ENCODE measurements at places on chromosomes 7 and 10. TPM values are rescaled to one million over a fixed set of nuclear protein-coding genes. Genes with fewer than 3 reads are reported as not detected.
A peak's percentile ranks its signal among the peaks of the same experiment; 100 is the strongest.

- DNase-seq = no peak
These were observed 87.6 kb upstream of the ATP6V0A4 start for GRCh38 chr7:138885383-138886147.

GRCh38 chr10:112210666-112211065, 27.1 kb upstream of the GPAM start:
- no peak for DNase-seq

DNA sequence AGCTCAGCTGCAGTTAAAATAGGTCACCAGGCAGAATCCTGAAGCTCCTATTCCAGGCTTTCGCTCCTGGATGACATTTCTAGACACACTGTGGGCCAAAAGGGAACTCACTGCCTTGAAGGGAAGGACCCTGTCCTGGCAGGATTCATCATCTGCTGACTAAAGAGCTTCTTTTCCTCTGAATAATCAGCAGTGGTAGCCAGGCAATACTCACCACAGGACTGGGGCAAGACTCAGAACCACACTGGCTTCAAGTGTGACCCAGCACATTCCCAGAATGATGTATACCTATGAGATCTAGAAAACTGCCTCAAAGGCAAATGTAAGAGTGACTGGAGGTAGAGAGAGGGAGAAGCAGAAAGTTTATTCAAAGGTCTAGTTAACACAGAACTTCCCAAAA, 29.5 kb upstream of the EBF3 start:
- no peak for DNase-seq

Gene MBLAC1
- total RNA-seq = 1.5 TPM

GRCh38 chr10:113158183-113158582, 208.1 kb downstream of the TCF7L2 start:
- no peak for DNase-seq

DNA sequence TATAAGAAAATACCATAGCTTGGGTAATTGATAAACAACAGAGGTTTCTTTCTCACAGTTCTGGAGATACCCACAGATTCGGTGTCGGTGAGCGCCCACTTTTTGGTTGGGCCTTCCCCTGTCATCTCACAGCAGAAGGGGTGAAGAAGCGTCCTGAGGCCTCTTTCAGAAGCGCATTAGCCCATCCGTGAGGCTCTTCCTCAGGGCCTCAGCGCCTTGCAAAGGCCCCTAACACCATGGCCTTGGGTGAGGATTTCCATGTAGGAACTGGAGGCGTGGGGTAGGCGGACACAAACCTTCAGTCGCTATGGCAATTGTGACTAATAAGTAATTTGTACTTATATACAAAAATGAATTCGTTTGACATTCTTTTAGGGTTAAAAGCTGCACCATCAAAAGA, 316.0 kb downstream of the PTPRN2 start:
- peak; percentile 57 for DNase-seq

DNA sequence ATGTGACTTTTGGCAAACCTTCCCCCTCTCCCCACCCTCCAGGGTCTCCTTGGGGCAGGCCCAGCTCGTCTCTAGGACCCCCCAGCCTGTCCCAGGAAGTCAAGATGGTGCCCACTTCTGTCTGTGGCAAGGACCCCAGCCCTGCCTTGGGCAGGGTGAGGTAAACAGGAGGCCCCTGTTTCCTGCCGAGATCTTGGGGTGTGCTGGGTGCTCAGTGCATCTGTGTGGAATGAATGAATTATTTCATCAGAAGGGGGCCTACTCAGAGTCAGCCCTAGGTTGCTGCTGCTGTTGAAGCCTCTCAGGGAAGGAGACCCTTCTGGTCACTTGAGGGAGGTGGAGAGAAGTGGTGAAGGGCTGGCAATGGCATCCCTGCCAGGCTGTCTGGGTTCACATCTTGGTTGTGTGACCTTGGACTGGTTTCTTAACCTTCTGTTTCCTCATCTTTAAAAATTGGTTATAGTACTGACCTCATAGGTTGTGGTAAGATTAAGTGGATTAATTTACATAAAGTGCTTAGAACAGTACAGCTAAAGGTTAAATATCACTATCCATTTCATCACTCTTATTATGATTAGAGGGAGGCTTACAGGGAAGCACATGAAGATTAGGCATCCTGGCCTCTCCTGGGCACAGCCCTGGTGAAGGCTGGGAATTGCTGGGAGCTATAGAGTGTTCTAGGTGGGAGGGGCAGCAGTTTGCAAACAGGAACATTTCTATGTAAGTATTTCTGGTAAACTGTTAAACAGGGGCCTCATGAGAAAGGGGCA, 67.7 kb downstream of the ZMIZ1 start:
- DNase-seq = no peak

Gene ABCB1
- total RNA-seq = 5.0 TPM

Gene PRLHR
- not detected for total RNA-seq

DNA sequence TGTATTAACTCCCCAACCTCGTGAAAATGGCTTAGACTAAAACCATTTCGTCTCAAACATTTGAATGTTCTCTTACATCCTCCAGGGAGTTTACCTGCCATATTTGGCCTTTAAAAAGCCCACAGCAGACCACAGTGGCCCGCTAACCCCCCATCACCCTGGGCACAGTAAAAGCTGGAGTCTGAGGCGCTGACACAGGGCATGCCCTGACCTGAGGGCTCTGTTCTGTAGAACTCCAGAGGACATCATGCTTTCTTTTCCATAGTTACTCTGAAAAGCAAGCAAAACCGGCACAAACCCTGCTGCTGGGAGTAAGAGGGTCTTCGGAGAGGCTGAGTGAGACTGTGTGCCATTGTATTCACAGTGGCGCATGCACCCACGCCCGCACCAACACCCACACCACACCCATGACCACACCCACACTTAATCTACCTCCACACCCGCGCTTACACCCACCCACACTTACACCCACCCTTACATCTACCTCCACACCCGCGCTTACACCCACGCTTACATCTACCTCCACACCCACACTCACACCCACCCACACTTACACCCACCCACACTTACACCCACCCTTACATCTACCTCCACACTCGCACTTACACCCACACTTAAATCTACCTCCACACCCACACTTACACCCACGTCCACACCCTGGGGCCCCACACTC, 32.1 kb downstream of the LRRC27 start:
- DNase-seq = peak; percentile 24

Gene CDCA7L
- 12.6 TPM for total RNA-seq

- no peak for DNase-seq
These were observed 99.2 kb downstream of the HECW1 start for GRCh38 chr7:43211693-43212092.

DNA sequence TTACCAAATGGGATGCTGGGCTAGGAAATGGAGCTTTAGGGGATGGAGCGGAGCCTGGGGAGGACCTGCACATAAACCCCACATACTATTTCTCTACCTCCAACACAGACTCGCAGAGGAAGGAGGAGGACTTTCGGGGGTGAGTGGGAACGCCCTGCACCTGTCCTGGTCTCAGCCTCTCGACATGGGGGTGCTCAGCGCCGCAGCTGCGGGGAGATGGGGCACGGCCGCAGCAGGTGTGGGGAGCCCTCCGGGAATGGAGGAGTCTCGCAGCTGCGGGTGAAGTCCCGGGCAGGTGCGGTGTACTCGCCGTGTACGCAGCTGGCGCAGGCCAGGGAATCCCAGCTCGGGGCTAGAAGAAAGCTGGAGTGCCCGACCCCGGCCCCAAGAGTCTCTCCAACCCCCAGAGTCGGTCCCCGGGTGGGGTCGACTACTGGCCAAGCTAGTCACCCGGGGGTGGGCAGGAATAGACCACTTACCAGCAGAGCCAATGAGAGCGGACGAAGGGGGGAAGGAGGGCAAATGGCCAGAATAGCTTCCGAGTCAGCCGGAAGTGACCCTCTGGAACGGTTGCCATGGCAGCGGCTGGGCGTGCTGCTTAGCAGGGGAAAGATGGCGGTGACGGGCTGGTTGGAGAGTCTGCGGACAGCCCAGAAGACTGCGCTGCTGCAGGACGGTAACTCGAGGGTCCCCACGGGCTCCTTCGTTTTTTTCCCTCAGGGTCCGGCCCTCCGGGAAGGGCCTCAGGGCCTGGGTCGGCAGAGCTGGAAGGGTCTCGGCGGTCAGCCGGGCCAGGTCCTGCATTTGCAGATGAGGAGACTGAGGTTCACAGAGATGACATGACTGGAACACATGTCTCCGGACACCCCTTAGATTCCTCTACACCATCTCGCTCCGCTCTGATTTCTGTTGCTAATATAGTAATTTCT, at the start of the genes DPCD and POLL:
Gene DPCD (plus strand): TSS at position 597 of the 929 bp plus-strand sequence. CDS start 16 bp downstream, at position 613.
Gene POLL (minus strand): TSS at position 533 of the 929 bp plus-strand sequence. CDS start 897 bp downstream, outside the sequence.
- peak; percentile 98 for DNase-seq

GRCh38 chr10:71579668-71580067, 139.9 kb downstream of the C10orf105 start:
- DNase-seq = no peak

DNA sequence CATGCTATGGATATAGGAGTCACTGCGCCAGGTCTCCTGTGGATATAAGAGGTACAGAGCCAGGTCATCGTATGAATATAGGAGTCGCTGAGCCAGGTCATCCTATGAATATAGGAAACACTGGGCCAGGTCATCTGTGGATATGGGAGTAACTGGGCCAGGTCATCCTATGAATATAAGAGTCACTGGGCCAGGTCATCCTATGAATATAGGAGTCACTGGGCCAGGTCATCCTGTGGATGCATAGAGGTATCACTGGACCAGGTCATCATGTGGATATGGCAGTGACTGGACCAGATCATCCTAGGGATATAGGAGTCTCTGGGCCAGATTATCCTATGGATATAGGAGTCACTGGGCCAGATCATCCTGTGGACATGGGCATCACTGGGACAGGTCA, 181.7 kb downstream of the DNAH11 start:
- DNase-seq = no peak

All from cardiac septum (tissue), 1 donor.